ENCODE measurements at places on chromosomes 5 and 9. TPM values are rescaled to one million over a fixed set of nuclear protein-coding genes. Genes with fewer than 3 reads are reported as not detected.

The FBP2 gene
- not detected for total RNA-seq

The ADAMTS19 gene
- not detected for total RNA-seq

The GLDC gene
- total RNA-seq: 3.1 TPM

The PDE6A gene
- total RNA-seq: not detected

The PTGDS gene
- 5.2 TPM for total RNA-seq

The PCDHB12 gene
- total RNA-seq: not detected

The PCDHGA8 gene
- total RNA-seq: 0.07 TPM

The ACTL7A gene
- not detected for total RNA-seq

The C9 gene
- not detected for total RNA-seq

The SH3PXD2B gene
- 0.24 TPM for total RNA-seq

The ARHGEF28 gene
- total RNA-seq: not detected

The CHSY3 gene
- not detected for total RNA-seq

The MCC gene
- 3.5 TPM for total RNA-seq

The CRHBP gene
- total RNA-seq: 0.56 TPM

The SV2C gene
- total RNA-seq: 0.07 TPM

The IFNA16 gene
- not detected for total RNA-seq

The LPAR1 gene
- not detected for total RNA-seq

The PCDHGB4 gene
- 0.17 TPM for total RNA-seq

The ZCCHC10 gene
- total RNA-seq: 34.3 TPM

The TMEM232 gene
- 1.2 TPM for total RNA-seq

The NEURL1B gene
- 1.3 TPM for total RNA-seq

The ACSL6 gene
- total RNA-seq: 26.6 TPM

The ANKRD34B gene
- not detected for total RNA-seq

The NR6A1 gene
- total RNA-seq: 0.81 TPM

The RGS7BP gene
- not detected for total RNA-seq
